ENCODE measurements at places on chromosomes 6 and 20.
A peak's percentile ranks its signal among the peaks of the same experiment; 100 is the strongest.

- DNase-seq, result no peak
These were observed 23.7 kb upstream of the PSMF1 start for GRCh38 chr20:1094751-1095150.

DNA sequence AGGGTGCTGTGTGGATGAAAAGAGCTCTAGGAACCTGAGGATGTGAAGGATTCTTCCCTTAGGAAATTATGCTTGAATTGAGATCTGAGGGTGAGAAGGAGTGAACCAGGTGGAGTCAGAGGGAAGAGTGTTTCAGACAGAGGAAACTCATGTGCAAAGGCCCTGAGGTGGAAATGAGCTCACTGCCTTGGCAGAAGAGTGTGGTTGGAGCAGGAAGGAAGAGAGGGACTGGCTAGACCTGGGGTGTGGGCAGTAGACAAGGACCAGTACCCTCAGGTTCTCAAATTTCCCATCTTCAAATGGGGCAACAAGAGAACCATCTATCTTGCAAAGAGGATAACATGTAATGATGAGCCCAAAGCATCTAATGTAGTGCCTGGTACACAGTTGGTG is 24.0 kb upstream of the GTSF1L start:
- no peak for DNase-seq

DNA sequence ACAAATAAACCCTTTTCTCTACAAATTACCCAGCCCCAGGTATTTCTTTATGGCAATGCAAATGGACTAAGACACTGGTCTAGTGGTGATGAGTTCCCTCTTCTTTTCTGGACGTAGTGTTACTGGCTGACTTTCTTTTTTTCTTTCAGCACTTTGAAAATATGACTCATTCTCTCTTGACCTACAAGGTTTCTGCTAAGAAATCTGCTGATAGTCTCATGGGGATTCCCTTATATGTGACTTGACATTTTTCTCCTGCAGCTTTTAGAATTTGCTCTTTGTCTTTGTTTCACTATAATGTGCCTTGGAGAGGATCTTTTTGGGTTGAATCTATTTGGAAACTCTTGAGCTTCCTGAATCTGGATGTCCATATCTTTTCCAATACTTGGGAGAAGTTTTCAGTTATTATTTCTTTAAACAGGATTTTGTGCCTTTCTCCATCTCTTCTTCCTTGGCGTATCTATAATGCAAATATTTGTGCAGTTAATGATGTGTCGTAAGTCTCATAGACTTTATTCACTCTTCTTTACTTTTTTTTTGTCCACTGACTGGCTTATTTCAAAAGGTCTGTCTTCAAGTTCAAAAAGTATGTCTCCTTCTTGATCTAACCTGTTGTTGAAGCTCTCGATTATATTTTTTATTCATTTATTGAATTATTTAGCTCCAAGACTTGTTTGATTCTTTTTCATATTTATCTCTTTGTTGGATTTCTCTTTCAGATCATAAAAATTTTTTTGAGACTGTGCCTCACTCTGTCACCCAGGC is 42.2 kb upstream of the TPD52L1 start:
- DNase-seq, result no peak

DNA sequence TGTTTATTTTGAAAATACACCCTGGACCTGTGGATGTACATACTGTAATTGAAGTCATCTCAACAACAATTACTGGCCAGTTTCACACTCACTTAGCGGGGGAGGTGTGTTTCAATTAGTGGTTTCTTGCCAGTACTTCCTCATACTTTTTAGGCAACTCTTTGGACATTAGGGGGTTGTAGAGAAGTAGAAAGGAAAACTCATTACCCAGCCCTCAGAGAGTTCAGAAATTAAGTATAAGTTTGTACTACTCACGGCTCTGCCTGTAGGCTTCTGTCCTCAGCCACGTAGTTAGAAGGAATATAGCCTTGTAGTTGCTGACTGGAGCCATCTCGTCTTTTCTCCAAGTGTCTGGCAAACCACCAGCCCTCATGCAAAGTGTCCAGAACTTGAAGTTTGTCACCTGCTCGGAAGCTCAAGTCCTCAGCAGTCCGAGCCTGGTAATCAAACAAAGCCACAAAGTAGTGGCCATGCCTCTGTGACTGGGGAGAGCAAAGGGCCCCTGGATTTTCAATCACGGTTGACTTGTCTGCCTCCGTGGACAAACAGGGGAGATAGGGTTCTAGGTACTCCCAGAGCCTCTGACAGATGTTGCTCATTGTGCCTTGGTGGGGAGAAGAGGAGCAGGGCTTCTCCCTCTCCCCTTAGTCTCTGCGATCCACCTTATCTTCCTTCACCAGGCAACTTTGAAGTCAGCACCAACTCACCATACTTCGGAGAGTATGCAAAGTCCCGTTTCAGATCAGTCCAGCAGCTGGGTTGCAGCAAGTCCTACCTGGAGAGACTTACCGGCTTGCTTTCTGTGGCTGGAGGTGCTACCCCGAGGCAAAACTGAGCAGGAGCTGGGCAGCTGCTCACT is 749 bp downstream of the FRK start:
- DNase-seq, result no peak

DNA sequence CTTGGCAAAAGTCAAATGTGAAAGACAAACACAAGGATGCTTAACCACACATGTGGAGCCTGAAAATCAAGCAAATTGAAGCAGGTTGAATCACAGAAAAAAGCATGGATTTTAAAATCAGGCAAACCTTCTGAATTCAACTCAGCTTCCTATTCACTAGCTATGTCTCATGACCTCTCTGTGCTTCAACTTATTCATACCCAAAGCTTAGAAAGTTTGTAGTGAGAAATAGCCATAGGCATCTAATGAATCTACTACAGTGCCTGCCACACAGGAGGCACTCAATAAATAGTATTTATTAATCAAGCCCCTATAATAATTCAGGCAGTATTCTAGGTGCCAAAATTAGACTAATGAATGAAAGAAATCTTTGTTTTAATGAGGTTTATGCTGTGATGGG is 112.2 kb upstream of the TNFAIP3 start:
- DNase-seq, result no peak

- no peak for DNase-seq
These were observed 6.3 kb downstream of the EBF4 start for GRCh38 chr20:2698912-2699311.

DNA sequence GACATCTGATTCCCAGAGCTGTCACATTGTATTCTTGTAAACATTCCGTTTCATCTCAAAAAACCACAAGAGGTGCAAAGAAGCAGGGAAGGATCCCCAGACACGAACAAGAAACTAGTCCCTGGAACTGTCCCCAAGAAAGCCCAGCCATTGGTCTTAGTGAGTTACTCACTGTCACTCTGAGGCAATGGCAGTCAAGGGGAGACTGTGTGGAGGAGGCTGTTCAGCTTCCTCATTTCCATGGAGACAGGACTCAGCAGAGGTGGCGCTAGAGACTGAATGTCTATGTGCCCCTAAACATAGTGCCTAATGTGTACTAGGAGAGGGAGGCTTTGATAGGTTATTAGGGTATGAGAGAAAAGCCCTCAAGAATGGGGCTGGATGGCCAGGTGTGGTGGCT is 11.1 kb downstream of the ULBP1 start:
- no peak for DNase-seq

GRCh38 chr6:131368198-131368911 is 204.7 kb upstream of the ARG1 start:
- peak; percentile 3 for DNase-seq

DNA sequence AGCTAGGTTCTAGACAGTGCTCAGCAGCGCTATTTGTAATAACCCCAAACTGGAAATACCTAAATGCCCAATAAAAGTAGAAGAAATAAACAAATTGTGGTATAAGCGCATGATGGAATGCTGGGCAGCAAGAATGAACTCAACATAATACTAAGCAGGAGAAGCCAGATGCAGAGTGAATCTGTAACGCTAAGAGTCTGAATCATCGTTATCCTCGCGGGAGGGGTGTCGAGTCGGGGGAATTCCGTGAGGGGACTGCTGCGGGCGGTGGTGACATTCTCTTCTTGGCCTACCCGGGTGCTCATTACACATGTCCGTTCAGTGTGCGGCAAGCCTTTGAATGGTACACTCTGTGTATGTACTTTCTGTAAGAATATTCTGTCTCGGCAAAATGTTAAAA is 83.7 kb downstream of the SULF2 start:
- DNase-seq, result no peak

DNA sequence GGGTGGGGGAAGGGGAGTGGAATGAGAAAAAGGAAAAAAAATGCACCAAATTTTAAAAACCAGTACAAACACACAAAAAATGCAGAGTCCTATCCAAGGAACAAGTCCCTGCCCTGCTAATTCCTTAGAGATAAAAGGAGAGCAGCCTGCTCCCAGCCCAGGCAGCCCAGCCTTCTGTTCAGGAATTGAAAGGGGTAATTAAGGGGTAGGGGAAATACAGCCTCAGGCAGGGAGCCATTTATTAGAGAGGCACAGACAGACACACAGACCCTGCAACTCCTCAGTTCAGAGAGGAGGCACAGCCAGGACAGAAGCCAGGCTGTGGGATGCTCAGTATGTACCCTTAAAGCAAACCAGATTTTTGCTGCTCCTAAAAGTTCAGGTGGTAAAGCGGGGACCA is 137.2 kb downstream of the EYA2 start:
- no peak for DNase-seq

DNA sequence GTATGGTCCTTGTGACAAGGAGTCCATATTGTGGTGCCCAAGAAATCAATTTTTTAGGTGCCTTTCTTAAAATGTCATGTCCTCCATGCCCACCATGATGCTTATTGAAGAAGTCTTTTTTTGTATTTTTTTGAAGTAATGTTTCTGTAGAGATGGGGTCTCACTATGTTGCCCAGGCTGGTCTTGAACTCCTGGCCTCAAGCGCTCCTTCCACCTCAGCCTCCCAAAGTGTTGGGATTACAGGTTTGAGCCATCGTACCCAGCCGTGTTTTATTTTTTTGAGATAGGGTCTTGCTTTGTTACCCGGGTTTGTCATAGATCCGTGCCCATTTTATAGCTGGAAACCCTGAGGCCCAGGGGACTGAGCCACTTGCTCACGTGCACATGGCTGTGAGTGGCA is 238.3 kb downstream of the ATXN1 start:
- DNase-seq, result no peak

- peak; percentile 38 for DNase-seq
These were observed 13.5 kb upstream of the MAFB start for GRCh38 chr20:40702504-40702903.

DNA sequence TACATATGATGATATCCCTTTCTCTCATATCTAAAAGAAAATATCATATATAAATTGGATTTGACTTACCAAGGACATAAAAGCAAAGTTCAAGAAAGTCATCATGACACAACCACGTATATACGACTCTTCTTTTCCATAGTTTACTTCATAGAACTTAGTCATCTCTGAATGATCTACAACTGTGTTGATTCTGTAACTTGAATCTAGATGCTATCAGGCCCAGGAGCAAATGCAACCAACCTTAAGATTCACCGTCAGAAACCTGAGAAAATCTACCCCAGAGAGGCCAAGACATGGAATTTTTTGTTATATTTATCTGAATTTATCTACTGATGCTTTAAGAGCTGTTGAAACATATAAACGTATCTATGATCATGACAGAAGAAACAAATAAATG is 165.6 kb downstream of the PDE10A start:
- DNase-seq, result no peak

GRCh38 chr6:102204351-102204750 is 810.8 kb downstream of the GRIK2 start:
- DNase-seq, result no peak

- DNase-seq, result no peak
These were observed 34.7 kb downstream of the TFEB start for GRCh38 chr6:41700463-41701347.

- no peak for DNase-seq
These were observed 402.3 kb downstream of the CDC5L start for GRCh38 chr6:44789806-44790205.

DNA sequence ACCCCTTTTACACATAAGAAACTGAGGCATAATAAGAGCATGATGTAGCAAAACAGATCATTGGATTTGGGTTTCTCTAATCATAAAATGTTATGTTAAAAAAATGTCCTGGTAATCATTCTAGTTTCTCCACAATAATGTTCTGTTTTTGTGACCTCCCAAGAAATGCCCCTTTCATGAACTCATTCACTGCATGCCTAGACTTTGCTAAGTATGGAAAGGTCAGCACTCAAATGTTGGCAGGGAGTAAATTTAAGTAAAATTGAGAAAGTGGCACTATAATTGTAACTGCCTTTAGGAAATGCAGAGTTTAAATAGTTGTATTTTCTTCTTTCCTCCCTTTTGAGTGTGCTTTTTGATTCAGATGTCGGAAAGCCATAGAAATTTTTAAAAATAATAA is 48.5 kb upstream of the ID4 start:
- DNase-seq, result no peak

GRCh38 chr6:87741001-87741650 is 39.1 kb upstream of the AKIRIN2 start:
- no peak for DNase-seq

GRCh38 chr20:48153523-48153922 is 368.2 kb upstream of the SULF2 start:
- no peak for DNase-seq

GRCh38 chr20:38201356-38201755 is 36.3 kb upstream of the TGM2 start:
- DNase-seq, result peak; percentile 33

DNA sequence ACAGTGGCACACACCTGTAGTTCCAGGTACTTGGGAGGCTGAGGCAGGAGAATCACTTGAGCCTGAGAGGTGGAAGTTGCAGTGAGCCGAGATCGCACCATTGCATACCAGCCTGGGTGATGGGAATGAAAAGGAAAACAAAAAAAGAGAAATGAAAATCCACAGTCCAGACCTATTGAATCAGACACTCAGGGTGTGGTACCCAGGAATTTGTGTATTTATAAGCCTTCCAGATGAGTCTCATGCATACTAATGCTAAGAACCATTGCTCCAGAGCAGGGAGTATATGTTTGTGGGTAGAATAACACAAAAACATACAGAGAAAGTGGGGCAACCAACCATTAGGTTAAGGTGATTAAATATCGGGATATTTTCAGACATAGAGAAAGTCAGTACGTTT is 36.1 kb upstream of the PLCB4 start:
- no peak for DNase-seq

GRCh38 chr6:17059022-17059421 is 42.8 kb upstream of the STMND1 start:
- no peak for DNase-seq
